ENCODE measurements at places on chromosomes 12 and 14.

GRCh38 chr14:61322011-61322798 is 826 bp downstream of the PRKCH start:
- no peak for DNase-seq

DNA sequence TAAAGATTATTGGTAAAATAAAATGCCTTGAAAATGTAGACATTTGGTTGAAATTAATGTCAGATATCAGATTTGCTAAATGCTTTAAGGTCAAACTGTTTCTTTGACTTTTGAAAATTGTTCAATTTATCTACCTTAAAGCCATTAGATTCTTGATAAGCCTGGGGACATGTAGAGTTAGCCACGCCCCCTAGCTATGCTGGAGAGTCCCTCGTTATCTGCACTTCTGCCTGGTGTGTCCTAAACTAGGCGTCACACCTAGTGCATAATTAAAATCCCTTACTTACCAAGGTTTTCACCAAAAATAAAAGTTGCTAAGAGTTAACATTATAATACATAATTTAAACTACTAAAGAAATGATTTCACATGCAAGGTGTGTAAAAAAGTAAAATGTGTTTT is 79.5 kb downstream of the EGLN3 start:
- DNase-seq = no peak

DNA sequence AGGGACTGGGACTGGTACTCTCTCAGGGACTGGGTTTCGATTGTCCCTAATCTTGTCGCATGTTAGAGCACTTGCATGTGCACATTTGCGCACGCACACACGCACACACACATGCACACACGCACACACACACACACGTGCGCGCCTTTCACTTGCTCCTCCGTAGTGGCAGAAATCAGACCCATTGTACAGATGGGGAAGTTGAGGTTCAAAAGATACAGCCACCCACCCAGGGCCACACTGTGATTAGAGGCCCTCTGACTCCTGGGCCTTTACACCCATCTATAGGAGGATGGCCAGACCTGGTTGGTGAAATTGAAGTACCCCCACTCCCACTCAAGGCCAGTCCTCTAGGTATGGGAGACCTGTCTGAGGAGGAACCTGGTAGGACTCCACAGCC is 167.8 kb upstream of the LHX5 start:
- no peak for DNase-seq

- DNase-seq = no peak
Measured at GRCh38 chr12:54865683-54866324, 11.5 kb downstream of the MUCL1 start.

DNA sequence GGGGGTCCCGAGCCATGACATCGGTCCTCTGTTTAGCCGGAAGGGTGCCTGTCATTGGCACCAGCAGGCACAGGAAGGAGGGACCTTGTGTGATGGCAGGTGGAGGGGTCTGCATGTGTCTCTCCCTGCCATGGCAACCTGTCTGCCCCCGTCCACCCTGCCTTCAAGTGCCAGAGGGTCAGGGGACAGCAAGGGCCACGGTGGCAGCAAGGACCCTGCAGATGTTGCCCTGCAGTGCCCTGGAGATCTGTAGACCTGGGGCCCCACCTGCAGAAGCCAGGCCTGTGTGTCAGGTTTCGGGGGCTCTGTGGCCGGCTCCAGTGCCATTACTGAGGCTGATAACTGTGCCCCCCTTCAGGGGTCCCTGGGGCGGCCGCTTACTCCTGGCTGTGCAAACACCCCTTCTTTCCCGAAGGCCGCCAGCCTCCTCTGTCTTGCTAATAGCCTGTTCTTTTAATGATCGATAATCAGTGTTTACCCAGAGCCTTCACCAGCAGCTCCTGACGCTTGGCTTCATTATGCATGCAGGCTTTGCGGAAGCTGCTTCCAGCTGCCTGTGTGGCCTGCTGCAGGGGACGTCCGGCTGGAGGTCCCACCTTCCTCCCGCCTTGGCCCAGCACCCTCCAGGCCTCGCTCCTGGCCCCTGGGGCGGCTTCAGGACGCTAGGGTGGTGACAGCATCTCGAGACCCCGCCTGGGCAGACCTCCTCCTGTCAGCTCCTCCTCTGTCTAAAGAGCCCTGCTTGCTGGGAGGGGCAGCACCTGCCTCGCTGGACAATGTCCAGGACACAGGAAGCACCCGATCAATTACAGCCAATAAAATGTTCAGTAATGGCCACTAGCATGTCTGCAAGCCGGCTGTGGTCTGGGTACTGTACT is 153.0 kb downstream of the KIF26A start:
- no peak for DNase-seq
